ENCODE measurements at places on chromosomes 5 and 9.

- DNase-seq: no peak
Measured at GRCh38 chr5:131252824-131253171, 11.1 kb upstream of the CDC42SE2 start.

GRCh38 chr5:81631124-81631523, 119.8 kb downstream of the SSBP2 start:
- no peak for DNase-seq

- DNase-seq: no peak
Measured at GRCh38 chr5:154540600-154540999, 62.6 kb upstream of the HAND1 start.

DNA sequence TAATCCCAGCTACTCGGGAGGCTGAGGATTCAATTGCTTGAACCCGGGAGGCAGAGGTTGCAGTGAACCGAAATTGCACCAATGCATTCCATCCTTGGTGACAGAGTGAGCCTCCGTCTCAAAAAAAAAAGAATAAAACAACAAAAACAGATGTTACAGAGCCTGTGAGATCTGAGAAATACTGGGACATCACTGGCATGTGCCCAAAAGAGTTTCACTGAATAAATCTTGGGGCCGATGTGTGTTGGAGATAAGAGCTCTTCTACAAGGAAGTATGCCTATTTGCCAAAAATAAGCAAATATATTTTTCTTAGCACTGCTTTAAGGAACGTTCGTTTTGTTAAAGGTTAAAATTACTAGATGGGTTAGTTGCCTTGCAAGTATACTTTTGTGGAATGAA, 55.1 kb downstream of the KIAA1958 start:
- DNase-seq: no peak

DNA sequence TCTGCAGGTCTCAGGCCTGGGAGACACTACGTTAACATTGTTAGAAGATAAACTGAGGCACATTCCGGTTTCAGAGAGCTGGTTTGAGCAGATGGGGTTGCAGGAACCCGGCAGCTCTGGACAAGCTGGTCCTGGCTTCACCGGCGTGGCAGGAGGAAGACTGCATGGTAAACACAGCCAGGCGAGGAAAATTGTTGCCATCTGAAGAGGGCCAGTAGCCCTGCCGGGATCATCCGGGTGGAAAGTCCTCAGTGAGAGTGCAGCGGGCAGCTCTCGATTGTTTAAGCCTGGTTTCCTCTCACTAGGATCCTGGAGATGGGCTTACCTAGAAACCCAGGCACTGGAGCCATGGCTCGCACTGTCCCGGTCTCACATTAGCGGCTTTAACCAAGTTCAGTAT, 226.9 kb downstream of the IRX2 start:
- no peak for DNase-seq
